ENCODE measurements at places on chromosomes 12 and 14.

- peaks cover 15% of the 10 kb centered on the region for H3K4me1 ChIP-seq
- no peak overlapping the region for H3K27ac ChIP-seq
- no peaks in the 10 kb centered on the region for H3K36me3 ChIP-seq
- peaks cover 19% of the 10 kb centered on the region for H3K27me3 ChIP-seq
- DNase-seq: no peak
Observed at GRCh38 chr14:54686871-54687749, 120.2 kb downstream of the SAMD4A start.

- DNase-seq: no peak
- no peak overlapping the region for H3K27ac ChIP-seq
- no peak overlapping the region for H3K4me3 ChIP-seq
Observed at GRCh38 chr12:88998421-88998820, 353.9 kb downstream of the DUSP6 start.

GRCh38 chr12:117836476-117836875 is 132.3 kb downstream of the KSR2 start:
- no peak overlapping the region for H3K27ac ChIP-seq
- peaks cover 6% of the 10 kb centered on the region for H3K4me1 ChIP-seq
- no peaks in the 10 kb centered on the region for H3K36me3 ChIP-seq
- H3K4me3 ChIP-seq: no peak overlapping the region

DNA sequence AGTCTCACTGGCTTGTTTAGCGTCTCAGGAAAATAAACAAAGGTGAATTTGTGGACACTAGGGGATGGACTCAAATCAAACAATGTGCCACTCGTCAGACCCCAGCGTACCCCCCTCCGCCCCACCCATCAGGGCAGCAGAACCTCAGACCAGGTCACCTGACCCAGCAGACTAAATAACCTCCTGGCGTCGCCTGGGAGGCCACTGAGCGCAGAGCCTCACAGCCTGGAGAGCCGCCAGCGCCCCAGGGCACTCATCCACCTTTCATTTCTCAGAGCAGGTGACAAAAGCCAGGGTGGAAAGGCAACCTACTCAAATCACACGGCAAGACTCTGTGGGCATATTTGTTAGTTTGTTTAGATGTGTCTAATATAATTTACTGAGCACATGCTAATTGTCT is 100.9 kb downstream of the DICER1 start:
- H3K4me3 ChIP-seq: no peak overlapping the region
- H3K36me3 ChIP-seq: no peaks in the 10 kb centered on the region
- no peaks in the 10 kb centered on the region for H3K4me1 ChIP-seq

DNA sequence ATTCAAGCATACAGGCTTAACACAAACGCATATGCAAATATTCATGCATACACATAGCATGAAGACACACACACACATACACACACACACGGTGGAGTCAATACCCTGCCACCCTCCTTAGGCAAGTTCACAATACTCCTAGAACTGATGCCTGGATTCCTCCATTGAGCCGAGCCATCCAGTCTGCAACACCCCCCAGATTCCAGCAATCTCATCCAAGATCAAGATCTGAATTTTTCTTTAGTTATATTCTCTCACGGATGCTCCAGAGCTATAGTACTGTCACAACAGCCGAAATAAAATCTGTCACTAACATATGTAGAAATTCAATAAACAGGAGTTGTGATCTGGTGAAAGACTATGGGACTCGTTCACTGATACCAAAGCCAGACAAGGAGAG is 110.8 kb downstream of the NUAK1 start:
- H3K27me3 ChIP-seq: peaks cover 12% of the 10 kb centered on the region
- no peaks in the 10 kb centered on the region for H3K4me1 ChIP-seq
- no peak overlapping the region for H3K4me3 ChIP-seq
- H3K27ac ChIP-seq: no peak overlapping the region

GRCh38 chr12:109729371-109729781 is 15.8 kb downstream of the FAM222A start:
- no peak overlapping the region for H3K27ac ChIP-seq
- peaks cover 10% of the 10 kb centered on the region for H3K27me3 ChIP-seq
- no peak overlapping the region for H3K4me3 ChIP-seq
- no peaks in the 10 kb centered on the region for H3K36me3 ChIP-seq
- DNase-seq: no peak
- H3K4me1 ChIP-seq: peaks cover 4% of the 10 kb centered on the region

GRCh38 chr12:46930101-46930500 is 104.3 kb upstream of the SLC38A4 start:
- H3K4me3 ChIP-seq: no peak overlapping the region
- DNase-seq: no peak

GRCh38 chr12:27304856-27305255 is 27.8 kb upstream of the BMAL2 start:
- no peak overlapping the region for H3K27ac ChIP-seq
- H3K36me3 ChIP-seq: peaks cover 8% of the 10 kb centered on the region
- H3K4me3 ChIP-seq: no peak overlapping the region
- H3K27me3 ChIP-seq: no peaks in the 10 kb centered on the region
- DNase-seq: no peak

GRCh38 chr12:107736914-107737313 is 24.0 kb downstream of the PRDM4 start:
- H3K27ac ChIP-seq: no peak overlapping the region
- DNase-seq: no peak
- H3K36me3 ChIP-seq: peaks cover 70% of the 10 kb centered on the region
- H3K4me1 ChIP-seq: no peaks in the 10 kb centered on the region
